ENCODE measurements at places on chromosomes 2 and 18.

GRCh38 chr2:155830351-155830750, 502.2 kb downstream of the NR4A2 start:
- DNase-seq, result no peak

GRCh38 chr18:23231340-23232021, 96.2 kb downstream of the CABLES1 start:
- peak; percentile 91 for DNase-seq

DNA sequence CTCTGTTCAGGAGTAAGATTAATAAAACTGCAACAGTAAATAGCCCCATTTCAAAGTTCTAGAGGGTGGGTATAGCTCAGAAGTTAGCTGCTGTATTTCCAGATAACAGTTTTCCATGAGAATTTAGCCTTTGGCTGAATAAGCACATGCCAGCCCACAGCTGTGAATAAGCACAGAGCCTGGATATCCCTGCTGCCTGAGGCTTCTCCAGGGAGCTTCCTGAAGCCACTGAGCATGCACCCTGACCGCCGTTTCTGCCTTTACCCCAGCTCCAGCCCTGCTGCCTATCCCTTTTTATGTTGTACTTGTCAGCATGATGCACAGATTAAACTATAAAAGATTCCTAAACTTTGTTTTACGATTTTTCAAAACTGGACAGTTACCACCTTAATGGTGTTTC, 85.3 kb downstream of the FEZ2 start:
- no peak for DNase-seq

- no peak for DNase-seq
These were observed 77.9 kb upstream of the ZNF804A start for GRCh38 chr2:184520441-184520840.

GRCh38 chr2:72993147-72993932, 76.0 kb downstream of the EMX1 start:
- peak; percentile 58 for DNase-seq

DNA sequence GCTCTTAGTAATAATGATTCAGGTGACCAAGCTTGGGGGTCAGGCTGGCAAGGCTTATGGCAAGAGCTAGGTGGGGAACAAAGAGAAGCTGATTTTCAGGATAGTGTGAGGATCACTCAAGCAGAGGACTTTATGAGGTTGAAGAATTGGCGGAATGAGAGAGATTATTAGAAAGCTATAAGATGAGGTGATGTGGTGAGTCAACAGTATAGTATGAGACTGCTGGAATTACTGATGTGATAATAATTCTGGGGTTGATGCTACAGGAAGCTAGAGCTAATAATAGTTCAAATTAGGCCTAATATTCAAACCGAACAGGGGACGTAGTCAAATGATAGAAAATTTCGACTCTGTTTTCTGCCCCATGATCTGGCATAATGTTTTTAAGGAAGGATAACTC, 2115.3 kb upstream of the PIK3C3 start:
- DNase-seq, result no peak

DNA sequence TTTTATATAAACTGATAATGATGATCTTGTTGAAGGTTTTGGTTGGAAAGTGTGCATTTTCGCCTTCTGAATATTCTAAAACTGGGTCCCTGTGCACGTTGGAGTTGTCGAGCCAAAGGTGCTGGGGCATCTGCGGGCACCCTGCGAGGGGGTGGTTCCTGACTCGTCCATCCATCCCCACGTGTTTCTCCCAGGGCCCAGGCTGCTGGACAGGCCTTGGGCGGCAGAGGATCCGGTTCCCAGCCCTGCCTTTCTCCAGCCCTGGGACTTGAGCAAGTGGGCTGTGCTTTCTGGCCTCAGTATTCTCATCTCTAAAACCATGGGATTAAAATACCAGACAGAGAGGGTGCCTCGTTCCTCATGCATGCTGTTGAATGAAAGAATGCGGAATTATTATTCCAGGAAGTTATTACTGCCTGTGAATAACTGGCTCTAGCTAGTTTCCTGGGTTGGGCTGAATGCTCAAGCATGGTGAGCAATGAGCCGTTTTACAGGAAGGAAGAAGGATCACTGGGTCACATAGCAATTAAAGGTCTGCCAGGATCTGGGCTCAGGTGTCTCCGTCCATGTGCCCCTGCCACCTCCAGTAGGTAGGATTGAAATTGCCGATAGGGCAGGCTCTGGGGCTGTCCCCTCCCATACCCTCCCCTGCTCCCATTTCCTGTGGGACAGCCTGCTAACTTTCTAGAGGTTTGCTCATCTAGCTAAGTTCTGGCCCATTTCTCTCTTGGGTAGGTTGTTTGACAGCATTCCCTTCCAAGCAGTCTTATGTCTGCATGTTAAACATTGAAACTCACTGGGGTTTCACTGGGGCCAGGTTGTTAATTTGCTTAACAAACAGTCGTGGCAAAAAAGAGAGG, 77.2 kb upstream of the HS6ST1 start:
- no peak for DNase-seq

GRCh38 chr2:17672583-17673317, 80.9 kb downstream of the SMC6 start:
- DNase-seq, result no peak

DNA sequence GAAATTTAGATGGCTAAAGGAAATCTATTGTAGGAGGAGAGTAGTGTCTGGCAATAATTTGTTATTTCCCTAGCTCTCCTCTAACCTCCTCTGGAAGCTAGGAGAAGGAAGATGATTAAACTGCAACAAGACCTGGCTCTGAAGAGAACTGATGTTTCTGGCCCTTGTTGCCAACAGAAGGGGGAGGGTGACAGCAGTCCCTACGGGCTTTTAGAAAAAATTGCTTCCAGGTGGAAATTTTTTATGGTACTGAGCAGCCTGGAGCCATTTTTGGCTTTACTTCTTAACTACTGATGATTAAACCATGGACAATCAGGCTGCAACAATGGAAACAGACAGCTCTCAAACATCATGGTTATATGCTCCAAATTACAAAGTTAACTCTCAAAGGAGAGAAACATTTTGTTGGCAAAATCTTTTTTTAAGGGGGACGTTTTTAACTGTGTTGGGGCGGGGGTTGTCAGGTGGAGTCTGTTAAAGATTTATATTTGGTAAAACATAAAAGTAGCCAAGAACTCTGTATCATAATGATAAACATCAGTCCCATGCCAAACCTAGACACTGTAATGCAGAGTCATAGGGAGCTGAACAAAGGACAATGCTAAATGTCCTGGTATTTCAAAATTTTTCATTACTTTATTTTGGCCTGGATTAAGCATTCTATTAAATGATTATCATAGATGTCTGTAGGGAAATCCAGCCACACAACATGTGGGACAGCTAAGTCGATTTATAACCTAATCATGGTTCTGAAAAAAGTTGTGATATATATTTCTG, 70.0 kb downstream of the EXOC6B start:
- DNase-seq, result no peak

- no peak for DNase-seq
These were observed 26.4 kb downstream of the SLC66A2 start for GRCh38 chr18:79924814-79925731.

GRCh38 chr2:121855510-121855909, 100.1 kb downstream of the TSN start:
- DNase-seq, result no peak

GRCh38 chr2:172556284-172557033, 569 bp downstream of the PDK1 start:
- peak; percentile 78 for DNase-seq

- no peak for DNase-seq
These were observed 89.6 kb upstream of the KCTD1 start for GRCh38 chr18:26637983-26638382.

DNA sequence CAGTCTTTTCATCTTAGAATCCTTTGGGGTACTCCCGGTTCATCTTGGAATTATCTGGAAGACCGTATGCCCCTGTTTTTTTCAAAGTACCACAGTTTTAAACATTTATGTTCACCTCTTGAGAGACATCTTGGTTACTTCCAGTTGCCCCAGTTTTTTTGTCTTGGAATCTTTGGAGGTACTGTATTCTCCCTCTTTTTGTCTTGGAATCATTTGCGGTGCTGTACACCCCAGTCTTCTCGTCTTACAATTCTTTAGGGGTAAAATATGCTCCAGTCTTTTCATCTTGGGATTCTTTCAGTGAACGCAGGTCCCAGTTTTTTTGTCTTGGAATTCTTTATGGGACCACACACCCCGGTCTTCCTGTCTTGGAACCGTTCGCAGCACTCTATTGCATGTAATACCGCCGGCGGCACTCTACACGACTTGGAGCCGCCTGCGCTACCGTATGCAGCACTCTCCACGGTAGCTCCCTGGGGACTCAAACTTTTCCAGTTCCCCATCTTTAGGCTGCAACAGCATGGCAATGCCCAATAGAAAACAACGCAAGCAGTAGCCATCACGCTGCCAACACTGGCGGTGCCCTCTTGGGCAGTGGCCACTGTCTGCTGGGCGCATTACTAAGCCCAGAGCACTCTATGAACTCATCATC, 21.2 kb upstream of the ZDBF2 start:
- no peak for DNase-seq

- no peak for DNase-seq
These were observed 82.0 kb downstream of the WDPCP start for GRCh38 chr2:63506320-63506719.

DNA sequence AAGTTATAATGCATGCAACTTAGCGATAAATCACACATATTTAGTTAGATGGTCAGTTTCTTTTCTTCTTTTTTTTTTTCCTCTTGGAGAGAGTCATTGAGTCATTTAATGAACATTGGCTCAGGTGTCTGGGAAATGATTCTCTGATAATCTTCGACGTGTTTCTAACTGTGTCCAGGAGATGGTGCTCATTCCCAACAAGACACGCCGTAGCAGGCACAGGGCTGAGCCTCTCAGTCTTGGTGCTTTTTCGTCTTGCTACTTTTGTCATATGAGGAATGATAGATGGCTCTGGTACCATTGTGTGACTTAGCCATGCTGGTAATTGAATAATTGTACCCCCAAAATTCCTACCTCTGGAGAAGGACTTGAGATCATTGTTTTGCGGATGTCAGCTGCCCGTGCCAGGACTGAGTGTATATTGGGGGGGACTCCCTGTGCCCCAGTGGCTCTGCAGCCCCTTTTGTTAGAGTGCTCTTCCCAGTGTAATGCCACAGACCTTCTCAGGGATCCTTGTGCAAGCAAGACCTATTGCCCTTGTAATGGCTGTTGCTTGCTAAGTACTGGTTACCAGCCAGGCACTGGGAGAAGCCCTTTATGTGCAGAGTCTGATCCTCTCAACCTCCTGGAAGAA, 107.6 kb upstream of the CYRIA start:
- DNase-seq, result peak; percentile 70

GRCh38 chr2:692767-693166, 15.6 kb upstream of the TMEM18 start:
- DNase-seq, result no peak

GRCh38 chr2:86825036-86825692, 34.5 kb upstream of the CD8A start:
- no peak for DNase-seq

- no peak for DNase-seq
These were observed 820.4 kb downstream of the GALR1 start for GRCh38 chr18:78069784-78070664.

DNA sequence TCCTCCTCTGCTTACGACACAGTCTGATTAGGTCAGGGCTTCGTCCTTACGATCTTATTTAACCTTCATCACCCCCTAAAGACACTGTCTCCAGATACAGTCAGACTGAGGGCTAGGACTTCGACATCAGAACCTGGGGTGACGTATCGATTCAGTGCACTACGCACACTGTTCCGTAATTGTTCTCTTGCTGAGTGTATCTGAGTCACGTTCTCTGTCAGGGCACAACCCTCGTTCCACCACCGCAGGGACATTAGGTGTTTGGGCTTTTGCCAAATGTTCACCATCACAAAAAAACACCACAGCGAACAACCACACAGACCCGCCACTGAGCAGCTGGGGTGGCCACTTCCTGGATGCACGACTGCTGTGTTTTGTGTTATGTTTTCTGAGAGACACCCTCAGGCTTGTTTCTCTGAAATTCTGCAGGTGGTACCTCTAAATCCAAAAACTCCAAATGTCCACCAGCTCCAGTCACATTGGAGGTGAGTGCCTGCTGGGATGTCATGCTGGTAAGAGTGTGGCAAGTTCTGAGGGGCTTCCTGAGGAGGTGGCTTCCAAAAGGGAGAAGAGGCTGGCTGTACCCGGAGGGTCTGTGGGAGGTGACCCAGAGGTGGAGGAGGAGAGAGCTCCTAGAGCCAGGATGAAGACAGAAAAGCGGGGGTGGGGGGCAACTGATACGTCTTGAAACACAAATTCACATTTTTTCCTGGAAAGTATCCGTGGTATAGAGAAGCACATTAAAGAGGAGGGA, 66.6 kb downstream of the ADNP2 start:
- DNase-seq, result no peak

DNA sequence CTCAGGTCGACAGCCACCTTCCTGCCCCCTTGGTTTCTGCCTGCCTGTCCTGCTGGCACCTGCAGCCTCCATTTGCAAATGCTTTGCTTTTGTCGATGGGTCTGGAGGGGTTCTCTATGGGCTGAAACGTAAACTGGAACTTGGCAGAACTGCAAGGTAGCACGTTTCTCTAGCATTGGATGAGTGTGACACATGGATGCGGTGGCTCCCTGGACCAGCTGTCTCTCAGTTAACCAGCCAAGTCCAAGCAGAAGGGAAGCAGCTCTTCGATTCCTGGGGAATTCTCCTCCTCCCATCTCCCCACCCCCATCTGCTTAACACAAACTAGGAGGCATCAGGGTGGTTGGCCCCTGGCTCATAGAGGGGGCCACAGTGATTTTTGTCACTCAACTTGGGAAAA, 57.3 kb downstream of the ITGB1BP1 start:
- DNase-seq, result no peak

- DNase-seq, result no peak
These were observed 250.4 kb upstream of the DSEL start for GRCh38 chr18:67766930-67767329.

DNA sequence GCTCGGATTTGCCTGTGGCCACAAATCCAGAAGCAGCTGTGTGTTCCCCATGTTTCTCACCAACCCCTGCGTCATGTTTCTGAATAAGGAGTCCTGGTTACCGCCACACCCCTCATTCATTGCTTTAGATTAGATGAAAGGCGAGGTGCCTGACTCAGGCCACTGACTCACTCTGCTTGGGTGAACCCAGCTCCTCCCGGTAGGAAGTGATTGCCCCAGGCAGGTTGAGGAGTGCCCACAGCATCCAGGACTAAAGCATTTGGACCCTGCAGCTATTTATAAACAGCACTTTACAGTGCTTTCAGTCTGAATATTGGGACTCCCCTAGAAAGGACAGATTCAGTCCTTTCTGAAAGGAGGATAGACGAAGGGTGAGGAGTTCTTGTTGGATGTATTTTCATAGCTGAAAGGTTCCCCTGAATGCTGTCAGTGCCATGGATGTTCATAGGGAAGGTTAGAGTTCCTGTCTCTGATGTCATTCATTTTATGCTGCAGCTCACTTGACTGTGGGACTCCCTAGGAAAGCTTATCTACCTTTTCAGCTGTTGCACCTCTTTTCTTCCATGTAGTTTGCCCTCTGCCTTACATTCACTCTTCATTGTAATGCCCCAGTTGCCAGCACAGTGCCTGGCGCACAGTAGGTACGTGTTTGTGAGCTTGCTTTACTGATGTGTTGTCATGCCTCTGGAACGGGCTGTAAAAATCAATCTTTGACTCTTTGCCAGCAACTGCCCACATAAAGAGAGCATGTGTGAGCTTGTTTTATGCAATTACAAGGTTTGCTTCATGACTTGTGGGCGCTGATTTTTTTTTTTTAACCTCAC, 14.9 kb downstream of the ITGA6 start:
- DNase-seq, result peak; percentile 58

Measured in suppressor macrophage (primary cell).